RWPE1 (cell line): ENCODE measurements at places on chromosomes 7 and 10.

GRCh38 chr7:129308047-129308446 lies 83.2 kb downstream of the AHCYL2 start:
- peak; percentile 21 for DNase-seq

DNA sequence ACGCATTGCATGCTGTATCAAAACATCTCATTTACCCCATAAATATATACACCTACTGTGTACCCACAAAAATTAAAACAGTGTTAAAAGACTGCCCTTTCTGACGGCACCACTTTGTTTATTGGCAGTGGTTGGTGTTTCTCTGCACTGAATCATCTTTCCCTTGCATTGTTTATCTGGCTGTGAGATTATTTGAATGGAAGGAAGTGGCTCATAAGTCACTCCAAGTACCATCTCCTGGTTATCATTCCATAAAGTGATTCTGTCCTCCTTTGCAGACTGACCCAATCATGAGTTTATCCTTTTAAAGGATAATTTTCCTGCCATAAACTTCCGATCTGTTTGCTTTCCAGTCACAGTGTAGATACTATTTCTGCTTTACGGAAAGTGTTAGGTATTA lies 183.8 kb downstream of the CAMK1D start:
- no peak for DNase-seq

DNA sequence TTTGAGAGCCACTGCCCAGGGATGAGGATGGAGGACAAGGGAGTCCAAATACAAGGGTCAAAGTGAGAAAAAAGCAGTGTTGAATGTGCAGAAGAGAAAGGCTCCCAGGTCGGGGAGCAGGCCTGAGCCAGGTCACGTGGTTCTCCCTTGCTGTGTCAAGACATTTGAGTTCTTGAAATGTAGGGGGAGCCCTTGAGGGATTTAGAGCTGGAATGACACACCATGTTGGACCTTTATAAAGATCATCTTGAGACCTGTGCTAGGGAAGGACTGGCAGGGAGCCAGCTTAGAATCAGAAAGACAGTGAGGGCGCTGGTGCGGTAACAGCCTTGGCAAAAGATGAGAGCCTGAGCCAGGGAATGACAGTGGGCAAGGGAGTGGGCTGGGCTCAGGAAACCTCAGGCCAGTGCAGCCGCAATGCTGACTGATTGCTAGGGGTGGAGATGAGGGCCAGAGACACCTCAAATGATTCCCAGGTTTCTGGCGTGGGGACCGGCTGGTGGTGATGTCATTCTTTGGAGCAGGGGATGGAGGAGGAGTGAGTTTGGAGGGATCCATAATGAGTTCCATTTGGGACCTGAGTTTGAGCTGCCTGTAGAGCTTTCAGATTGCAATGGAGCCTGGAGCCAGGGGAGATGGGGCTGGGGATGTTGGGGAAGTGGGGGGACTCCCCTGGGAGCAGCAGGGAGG lies 120.1 kb downstream of the PTPN20 start:
- DNase-seq: no peak

DNA sequence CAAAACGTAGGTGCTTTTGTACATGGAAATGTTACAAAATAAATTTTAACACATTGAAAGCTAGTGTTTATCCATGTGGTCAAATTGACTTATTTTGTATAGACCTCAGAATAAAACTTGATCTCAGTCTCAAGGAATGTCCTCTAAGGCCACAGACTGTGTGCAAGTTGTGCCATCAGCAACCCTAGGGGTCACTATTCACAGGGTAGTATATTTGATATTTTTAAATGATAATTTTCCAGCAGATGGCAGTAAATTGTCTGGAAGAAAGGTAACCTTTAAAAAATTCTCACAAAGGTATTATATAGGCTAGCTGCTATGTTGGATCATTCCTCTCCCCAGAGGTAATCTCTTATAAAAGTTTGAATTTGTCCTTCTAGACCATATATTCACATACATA lies 12.9 kb upstream of the SNX10 start:
- peak; percentile 42 for DNase-seq

- no peak for DNase-seq
Measured at GRCh38 chr10:132643709-132644526, 106.3 kb downstream of the INPP5A start.

GRCh38 chr10:126245501-126245900 lies 142.8 kb downstream of the ADAM12 start:
- DNase-seq: no peak

- no peak for DNase-seq
Measured at GRCh38 chr10:132196178-132197113, 9.7 kb downstream of the DPYSL4 start.
